ENCODE measurements at places on chromosomes 2 and 18.

DNA sequence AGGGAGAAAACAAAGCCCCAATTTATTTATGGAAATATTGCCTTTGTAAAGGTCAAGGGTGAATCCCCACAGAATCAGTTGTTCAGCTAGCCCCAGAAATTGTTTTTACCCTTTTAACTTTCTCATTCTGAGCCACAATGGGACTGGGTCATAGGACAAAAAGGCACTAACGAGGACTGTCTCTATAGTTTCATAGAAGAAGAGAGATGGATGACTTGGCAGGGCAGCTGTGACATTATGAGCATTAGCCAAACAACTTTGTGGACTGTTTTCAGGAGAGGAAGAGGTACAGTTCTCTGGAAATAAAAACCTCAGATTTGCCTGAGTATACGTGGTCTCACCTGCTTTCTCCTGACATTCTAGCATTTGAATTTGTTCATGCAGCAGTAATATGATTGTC is 1155.8 kb upstream of the CHAC2 start:
- no peak for DNase-seq

GRCh38 chr2:143451642-143452281 is 322.5 kb downstream of the ARHGAP15 start:
- peak; percentile 5 for DNase-seq

GRCh38 chr2:207902821-207903220 is 122.5 kb downstream of the PLEKHM3 start:
- DNase-seq, result no peak

GRCh38 chr2:32484937-32485336 is 128.1 kb downstream of the BIRC6 start:
- DNase-seq, result peak; percentile 19

DNA sequence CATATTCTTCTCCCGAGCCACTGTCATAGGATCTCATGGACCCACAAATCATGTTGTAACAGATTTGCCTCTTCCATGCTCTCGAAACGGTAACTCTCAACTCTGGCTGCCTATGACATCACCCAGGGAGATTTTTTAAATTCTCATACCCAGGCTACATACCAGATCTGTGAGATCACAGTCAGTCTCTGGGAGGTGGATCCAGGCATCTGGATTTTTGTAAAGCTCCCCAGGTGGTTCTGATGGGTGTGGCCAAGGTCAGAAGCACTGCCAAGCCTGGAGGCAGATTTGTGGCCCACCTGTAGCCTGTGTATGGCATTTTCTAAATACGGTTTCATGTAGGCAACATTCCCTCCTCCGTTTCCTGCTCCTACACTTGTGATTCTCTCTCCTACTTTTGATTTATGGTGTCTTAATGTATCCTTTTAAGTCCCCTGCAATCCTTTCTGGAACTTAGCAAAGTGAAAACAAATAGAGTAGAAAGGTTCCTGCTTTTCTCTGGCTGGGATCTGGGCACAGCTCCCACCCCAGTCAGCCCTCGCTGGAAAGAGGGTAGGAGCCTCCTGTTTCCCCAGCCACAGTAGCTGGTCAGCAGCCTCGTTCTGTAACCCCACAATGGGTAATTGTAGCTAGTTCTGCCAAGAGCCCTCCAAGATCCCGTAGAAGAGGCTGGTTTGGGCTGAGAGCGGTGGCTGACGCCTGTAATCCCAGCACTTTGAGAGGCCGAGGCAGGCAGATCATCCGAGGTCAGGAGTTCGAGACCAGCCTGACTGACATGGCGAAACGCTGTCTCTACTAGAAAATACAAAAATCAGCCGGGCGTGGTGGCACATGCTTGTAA is 96.2 kb downstream of the KLHL29 start:
- DNase-seq, result no peak

DNA sequence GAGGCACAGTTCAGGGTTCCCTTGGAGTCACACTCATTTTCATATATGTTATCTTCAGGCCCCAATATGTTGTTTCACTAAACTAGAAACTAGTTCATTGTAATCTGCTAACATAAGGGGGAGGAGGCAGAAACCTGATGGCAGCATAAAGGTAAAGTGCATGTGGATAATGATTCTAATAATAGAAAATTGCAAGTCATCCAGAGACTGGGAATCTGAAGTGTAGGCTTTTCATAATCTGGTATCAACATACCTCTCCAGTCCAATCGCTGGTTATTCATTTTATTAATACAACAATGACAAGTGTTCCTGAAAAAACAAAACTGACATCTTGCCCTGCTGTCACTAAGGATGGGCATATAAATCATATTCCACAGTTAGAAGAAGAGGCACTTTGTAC is 326.3 kb upstream of the ZNF804A start:
- DNase-seq, result no peak

- no peak for DNase-seq
Measured at GRCh38 chr2:143152637-143153036, 23.4 kb downstream of the ARHGAP15 start.

DNA sequence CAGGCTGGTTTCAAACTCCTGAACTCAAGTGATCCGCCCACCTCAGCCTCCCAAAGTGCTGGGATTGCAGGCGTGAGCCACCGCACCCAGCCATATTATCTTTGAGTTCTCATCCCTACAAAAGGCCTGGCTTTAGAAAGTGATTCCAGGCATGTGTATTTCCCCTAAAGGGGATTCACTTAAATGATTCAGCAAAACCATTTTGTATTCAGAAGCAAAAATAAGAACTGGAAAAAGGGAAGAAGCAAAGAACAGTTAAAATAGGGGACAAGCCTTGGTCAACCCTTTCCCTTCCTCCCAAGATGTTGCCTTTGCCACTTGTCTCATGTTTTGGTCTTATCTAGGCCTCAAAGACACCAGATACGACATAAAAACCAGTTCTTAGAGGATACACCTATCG is 10.5 kb downstream of the TM4SF20 start:
- DNase-seq, result no peak

GRCh38 chr2:236731767-236732580 is 162.3 kb downstream of the ACKR3 start:
- no peak for DNase-seq

- DNase-seq, result no peak
Measured at GRCh38 chr18:11147371-11147951, 1.9 kb downstream of the PIEZO2 start.

GRCh38 chr2:164562666-164563065 is 58.6 kb downstream of the GRB14 start:
- no peak for DNase-seq

DNA sequence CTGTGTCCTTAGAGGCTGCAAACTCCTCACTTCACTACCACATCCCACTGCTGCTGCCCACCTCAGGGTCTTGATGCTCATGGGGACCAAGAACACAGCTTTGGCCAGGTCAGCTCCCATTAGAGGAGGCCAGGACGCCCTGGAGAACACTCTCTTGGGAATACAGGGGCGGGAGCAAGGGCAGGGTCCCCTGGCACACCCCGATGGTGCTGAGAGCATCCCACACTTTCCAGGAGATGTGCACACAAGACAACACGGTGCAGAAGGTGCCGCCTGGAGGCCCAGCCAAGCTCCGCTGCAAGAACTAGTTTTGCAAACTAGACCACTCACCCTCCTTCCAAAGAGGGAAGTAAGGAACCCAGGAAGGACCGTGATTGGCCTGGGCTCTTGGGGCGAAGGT is 304.4 kb upstream of the SALL3 start:
- DNase-seq, result no peak

- no peak for DNase-seq
Measured at GRCh38 chr2:152459091-152459490, 124.1 kb downstream of the FMNL2 start.

DNA sequence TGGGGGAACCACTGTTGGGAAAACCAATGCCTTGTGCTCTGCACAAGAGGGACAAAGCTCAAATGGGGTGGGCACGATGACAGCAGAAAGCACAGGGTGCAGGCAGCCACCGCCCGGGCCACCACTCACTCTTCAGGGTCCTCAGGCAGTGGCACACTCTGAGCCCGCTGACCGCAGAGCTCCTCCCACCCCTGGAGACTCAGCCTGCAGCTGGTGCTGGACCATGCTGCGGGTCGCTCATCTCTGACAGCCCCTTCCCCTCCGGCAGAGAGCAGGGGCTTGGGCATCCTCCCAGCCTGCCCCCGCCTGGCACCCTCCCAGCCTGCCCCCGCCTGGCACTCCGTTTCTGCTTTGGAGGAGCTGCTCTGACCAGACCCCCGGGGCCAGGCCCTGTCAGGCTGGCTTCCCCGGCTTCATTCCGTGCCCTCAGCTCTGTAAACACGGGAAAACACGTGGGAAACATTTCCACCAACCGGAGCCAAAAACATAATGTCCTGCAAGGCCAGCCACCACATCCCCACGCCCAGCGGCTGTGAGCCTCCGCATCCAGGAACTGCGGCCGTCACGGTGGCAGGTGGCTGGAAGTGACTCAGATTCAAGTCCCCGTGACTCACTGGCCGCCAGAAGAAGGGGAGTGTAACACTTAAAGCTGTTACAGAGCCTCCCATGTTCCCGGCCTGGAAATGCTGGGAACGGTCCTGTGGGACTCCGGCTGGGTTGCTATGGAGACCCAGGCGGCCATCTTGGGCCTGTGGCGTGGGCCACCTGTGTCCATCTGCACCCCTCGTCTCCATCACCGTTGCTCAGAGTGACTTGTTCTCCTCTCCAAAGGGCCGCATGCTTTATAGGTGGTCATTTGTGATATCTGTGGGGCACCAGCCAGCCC is 6.8 kb upstream of the SNED1 start:
- no peak for DNase-seq

Measured in hematopoietic multipotent progenitor cell treated with erythropoietin and hydrocortisone succinate and interleukin-3 and kit ligand, for 8 days (in vitro differentiated cells).